CD4-positive, alpha-beta T cell treated with Interleukin-6 for 4 hours (primary cell): ENCODE measurements at places on chromosomes 3 and 15.

- no peak for DNase-seq
Measured at GRCh38 chr3:186986816-186987215, 56.5 kb downstream of the ST6GAL1 start.

DNA sequence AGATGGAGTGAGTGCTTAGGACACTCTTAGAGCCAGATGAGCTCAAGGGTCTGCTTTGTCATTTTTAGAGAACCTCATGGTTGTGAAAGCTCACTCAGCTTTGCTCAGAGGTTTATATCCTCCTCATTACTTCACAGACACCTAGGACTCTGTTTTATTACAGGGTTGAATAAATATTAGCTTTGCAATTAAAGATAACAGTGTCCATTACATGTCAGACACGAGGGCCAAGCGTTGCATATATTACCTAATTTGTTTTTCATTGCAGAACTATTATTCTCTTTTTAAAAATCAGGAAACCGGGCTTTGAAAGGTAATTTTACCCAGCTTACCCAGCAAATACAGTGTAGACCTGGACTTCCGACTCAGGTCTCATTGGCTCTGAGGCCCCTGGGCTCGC is 16.1 kb downstream of the MAP6D1 start:
- DNase-seq = no peak

DNA sequence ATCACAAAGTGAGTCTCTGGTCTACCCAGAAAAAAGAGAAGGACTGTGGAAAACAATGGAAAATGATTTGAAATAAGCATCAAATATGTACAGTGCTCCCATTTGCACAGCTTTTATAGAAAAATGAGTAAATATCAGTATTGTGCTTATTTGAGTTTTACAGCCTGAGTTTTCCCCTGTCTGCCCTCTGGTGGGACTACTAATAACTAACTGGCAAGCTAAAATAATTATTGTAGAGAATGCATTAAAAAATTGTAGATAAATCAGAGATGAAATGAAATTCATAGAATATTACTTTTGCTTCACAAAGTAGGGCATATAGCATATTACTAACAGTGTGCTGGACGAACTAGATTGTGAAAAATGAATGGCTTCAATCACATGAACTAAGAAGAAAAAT is 287.1 kb downstream of the NAALADL2 start:
- no peak for DNase-seq

GRCh38 chr3:154085071-154085470 is 36.1 kb upstream of the ARHGEF26 start:
- no peak for DNase-seq
